NCI-H146 (cell line): ENCODE measurements at places on chromosomes 16 and 17.

- DNase-seq: no peak
Measured at GRCh38 chr17:75440738-75441448, 15.5 kb upstream of the TMEM94 start.

DNA sequence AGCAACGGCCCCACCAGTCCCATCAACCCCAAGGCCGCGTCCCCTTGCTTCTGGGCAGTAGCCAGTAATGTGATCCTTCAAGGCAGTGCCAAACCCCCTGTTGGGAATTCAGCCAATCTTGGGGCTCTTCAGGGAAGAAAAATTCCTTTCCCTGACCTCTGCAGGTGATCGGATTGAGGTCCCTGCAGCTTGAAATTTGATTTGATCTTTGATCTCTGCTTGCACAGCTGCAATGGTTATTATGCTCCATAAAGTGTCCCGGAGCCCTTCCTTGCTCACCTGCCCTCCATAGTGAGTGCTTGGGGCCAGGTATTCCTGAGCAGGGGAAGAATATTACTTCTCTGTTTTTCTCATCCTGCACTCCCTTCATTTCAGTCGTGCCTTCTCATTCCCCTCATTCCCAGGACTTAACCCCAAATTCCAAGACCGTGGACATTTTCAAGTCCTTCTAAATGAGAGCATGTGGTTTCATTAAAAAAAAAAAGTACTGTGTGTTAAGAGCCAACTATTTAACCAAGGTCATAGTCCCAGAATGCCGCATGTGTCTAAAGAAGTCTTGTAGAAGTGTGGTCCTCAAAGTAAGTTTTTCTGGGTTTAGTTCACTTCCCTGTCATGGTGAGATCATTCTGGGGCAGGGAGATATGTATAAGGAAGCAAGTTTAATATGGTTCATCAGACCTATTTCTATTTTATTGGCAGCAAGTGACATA lies 56.3 kb downstream of the SOX9 start:
- peak; percentile 77 for DNase-seq

DNA sequence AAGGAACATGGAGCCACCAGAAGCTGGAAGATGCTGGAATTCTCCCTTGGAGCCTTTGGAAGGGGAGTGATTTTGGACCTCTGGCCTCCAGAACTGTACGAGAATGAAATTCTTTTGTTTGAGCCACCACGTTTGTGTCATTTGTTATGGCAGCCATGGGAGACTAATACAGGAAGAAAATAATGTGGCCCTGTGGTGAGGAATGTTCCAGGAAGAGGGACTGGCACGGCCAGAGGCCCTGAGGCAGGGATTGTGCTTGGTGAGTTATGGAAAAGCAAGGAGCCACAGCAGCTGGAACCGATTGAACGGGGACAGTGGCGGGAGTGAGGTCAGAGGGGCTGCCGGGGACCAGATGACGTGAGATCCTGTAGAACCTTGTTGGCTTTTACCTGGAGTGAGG lies 51.4 kb downstream of the CFAP20 start:
- no peak for DNase-seq

DNA sequence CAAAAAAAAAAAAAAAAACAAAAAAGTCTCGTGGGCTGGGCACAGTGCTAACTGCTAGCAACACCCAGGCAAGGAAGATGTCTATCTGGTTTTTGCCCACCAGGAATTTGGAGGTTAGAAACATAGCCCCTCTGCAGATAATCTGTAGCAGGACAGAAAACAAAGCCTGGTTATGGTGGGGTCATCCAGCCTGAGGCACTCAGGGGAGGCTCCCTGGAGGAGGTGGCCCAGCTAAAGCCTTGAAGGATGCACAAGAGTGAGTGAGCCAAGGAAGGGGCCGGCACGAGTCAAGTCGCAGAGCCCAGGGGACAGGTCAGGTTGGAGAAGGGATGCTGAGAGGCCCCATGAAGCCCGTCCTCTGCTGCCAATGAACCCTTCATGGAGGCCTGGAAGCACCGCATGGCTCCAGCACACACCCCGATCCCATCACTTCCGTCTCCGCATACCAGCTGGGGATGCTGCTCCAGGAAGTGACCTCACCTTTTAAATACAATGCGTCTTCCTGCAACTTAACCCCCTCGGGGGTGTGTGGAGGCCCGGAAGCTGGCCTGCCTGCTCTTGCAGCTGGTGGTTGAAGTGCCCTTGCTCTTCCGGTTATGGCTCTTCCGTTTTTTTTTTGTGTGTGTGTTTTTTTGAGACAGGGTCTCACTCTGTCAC lies 86.5 kb downstream of the ENGASE start:
- no peak for DNase-seq

DNA sequence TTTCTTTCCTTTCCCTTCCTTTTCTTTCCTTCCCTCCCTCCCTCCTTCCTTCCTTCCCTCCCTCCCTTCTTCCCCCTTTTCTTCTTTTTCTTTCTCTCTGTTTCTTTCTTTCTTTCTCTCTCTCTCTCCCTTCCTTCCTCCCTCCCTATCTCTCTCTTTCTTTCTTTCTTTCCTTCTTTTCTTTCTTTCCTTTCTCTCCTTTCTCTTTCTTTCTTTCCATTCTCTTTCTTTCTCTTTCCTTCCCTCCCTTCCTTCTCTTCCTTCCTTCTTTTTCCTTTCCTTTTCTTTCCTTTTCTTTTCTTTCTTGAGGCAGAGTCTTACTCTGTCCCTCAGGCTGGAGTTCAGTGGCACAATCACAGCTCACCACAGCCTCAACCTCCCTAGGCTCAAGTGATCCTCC lies 31.0 kb downstream of the DEXI start:
- no peak for DNase-seq

DNA sequence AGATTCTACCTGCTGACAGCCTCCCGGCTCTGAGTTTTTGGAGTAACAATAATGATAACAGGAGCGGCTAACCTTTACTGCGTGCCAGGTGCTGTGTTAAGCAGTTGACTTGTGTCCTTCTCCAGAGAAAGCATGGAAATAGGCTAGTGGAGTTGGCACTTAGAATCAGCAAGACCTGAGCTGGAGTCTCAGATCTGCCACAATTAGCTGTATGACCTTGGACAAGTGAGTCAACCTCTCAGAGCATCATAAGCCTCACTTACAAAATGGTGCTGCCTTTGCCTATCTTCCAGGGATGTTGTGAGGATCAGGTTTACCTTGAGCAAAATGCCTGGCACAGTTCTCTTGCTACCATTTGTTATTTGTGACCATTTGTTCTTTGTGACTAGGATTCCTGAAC lies 32.1 kb upstream of the TEX2 start:
- DNase-seq: no peak

DNA sequence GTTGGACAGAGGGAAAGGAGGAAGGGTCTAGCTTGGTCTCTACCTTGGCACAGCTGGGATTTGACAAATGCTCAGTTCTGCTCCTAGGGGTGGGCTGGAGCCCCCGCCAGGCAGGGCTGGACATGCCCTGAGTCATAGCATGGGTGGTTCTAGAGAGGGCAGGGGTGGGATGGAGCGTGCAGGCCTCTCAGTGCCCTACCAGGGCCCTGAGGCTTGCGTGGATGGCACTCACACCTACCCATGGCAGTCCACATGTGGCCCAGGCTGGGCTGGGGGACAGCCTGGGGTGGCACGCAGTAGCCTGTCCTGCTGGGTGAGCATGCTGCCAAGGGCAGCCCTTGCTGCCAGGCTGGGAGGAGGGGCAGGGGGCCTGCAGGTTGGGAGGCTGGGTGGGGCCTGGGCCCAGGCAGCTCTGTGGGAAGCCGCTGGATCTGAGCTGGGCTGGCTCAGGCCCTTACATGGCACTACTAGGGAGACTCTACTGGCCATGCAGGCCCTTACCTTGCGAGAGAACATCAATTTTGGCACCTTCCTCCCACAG lies 11.2 kb downstream of the DOC2B start:
- DNase-seq: no peak

GRCh38 chr17:32933881-32934280 lies 5.9 kb downstream of the TMEM98 start:
- no peak for DNase-seq

- DNase-seq: no peak
Measured at GRCh38 chr17:19384723-19385391, 2.1 kb downstream of the MFAP4 start.
